ENCODE measurements at places on chromosomes 1 and 21.

DNA sequence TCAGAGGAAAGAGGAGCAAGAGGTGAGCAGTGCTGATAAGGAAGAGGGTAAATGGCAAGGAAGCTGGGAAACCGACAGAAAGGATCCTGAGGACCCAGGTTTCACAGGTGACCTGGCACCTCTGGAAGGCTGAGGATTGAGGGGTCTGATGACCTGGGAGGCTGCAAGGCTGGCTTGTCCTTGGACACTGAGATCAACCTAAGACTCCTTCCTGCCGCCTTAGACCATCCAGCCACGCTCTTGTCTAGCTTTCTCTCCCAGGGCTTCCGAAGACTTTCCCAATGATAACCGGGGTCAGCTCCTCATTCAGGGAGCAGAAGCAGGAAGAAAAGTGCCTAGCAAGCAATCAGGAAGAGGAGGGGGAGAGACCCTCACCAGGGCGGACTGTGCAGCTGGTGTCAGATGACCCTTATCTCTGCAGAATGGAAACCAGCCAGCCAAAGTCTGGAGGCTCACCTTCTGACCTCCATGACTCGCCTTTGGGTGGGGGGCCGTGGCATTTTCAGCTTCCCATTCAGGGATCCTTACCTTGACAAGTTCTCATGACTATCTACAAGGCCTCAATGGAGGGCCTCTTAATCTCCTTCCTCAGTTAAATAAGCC lies 77.7 kb downstream of the CAPZB start:
- DNase-seq = no peak

DNA sequence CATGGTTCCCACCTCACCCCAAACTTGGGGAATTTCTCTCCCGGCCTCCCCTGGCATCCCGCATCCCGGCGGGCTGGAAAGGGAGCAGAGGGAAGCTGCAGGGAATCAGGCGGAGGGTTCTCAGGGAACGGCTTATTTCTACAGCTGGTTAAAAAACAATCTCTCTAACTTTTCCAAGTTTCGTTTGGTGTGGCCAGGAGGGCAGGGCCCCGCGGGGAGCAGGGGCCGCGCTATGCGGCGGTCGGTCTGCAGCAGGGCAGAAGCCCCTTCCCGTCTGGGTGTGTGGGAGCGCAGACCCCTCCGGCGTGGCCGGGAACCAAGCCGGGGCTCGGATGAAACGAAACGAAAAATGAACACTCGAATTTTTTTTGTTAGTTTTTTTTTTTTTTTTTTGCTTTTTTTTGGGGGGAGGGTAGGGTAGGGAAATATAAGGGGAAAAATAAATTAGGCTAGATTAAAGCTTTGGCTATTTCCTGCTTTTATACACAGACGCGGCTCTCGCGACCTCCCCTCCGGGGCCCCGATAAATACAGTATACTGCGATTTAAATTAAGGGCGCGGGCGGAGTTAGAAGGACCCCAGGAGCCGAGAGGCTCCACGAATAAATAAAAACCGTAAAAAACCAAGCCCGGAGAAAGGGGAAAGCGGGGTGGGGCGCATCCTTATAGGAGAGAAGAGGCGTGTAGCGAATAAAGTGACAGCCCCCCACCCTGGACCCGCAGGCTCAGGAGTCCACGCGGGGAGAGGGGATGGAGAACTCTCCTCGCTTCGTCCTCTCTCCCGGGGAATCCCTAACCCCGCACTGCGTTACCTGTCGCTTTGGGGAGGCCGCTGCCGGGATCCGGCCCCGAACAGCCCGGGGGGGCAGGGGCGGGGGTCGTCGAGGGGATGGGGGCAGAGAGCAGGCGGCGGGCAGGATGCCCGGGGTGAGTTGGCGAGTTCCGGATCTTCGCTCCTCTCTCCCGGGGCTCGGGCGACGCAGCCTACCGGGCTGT lies 2.1 kb downstream of the POU3F1 start:
- no peak for DNase-seq

DNA sequence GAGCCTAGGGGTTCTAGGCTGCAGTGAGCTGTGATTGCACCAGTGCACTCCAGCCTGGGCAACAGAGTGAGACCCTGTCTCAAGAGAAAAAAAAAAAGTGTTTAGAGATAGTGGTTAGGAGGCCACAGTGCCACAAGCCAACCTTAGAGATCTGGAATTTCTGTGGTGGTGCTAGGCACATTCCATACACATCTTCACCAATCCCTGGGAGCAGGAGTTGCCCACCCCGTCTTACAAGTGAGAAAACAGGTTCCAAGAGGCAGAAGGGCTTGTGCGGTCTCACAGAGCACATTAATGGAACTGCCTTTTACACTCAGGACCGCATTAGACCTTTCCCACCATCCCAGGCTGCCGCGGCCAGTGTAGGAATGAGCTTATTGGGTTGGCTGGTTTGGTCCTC lies 93.2 kb downstream of the EPHB2 start:
- DNase-seq = no peak

- DNase-seq = no peak
These were observed 60.8 kb upstream of the PRKACB start for GRCh38 chr1:84083307-84083706.

DNA sequence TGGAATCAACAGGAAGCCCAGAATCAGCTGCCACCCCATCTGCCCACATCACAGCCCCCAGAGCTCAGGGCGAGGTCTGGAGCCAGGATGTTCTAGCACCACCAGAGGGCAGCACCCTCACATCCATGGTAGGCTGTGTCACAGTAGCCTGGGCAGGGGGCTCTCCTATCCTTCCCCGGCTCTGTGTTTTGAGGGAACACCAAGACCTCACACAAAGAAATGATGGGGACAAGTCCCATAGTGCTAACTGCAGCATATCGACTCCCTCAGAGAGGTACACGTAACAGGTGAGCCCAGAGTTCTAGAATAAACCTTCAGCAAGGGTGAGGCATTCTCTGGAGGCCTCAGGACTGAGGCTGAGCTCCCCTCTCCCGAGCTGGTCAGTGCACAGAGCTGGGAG lies 2.3 kb upstream of the KCNC4 start:
- no peak for DNase-seq

DNA sequence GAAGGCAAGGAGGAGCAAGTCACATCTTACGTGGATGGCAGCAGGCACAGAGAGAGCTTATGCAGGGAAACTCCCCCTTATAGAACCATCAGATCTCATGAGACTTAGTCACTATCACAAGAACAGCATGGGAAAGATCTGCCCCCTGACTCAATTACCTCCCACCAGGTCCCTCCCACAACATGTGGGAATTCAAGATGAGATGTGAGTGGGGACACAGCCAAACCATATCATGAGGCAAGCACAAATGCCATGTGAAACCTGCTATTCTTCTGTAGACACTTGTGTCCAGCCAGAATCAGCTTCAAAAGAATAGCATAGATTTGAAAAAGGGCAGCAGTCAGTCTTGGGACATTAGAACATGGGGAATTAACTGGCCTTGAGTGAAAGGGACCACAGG lies 32.2 kb upstream of the UBE2U start:
- no peak for DNase-seq

DNA sequence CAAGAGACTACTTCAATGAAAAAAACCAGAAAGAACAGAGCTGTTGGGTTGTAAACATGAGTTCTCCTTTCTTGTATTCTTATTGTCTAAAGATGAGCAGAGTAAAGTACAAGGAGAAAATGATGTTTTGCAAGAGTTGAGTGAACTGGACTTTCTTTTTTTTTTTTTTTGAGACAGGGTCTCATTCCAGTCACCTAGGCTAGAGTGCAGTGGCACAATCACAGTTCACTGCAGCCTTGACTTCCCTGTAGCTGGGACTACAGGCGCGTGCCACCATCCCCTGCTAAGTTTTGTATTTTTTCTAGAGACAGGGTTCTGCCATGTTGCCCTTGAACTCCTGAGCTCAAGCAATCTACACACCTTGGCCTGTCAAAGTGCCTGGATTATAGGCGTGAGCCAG lies 7.1 kb upstream of the IVNS1ABP start:
- no peak for DNase-seq

DNA sequence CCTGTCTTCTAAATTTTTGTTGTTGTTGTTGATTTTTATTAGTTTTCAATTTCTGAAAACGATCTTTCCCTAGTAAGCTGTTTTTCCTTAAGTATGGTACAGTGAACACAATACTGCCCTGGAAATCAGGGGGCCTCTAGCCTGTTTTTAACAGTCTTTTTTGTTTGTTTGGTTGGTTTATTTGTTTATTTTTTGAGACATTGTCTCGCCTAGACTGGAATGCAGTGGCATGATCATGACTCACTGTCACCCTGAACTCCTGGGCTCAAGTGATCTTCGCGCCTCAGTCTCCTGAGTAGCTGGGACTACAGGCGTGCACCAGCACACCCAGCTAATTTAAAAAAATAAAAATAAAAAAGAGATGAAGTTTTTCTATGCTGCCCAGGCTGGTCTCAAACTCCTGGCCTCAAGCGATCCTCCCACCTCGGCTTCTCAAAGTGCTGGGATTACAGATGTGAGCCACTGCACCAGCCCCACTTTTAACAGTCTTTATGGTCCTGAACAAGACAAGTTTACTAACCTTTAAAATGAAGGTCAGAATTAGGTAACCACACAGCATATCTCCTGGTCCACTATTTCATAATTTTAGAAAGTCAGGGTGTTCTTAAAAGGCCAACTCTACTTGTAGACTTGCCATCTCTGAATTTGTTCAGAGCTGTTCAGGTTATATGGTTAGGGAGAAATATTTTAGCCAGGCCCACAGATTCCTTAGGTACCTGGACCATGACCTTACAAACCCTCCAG lies 35.4 kb downstream of the TBCE start:
- no peak for DNase-seq

GRCh38 chr21:42563261-42563660 lies 49.6 kb downstream of the SLC37A1 start:
- no peak for DNase-seq

GRCh38 chr1:209432443-209432825 lies 151.1 kb upstream of the CAMK1G start:
- DNase-seq = no peak

- no peak for DNase-seq
These were observed 8.7 kb upstream of the TDRD10 start for GRCh38 chr1:154493276-154493675.
